Activated naive CD8-positive, alpha-beta T cell treated with anti-CD3 and anti-CD28 coated beads, Interleukin-2, amount 10 ng/mL, durations not matched to agents 7 days and 5 days (primary cell): ENCODE measurements at places on chromosomes 7 and 10.

DNA sequence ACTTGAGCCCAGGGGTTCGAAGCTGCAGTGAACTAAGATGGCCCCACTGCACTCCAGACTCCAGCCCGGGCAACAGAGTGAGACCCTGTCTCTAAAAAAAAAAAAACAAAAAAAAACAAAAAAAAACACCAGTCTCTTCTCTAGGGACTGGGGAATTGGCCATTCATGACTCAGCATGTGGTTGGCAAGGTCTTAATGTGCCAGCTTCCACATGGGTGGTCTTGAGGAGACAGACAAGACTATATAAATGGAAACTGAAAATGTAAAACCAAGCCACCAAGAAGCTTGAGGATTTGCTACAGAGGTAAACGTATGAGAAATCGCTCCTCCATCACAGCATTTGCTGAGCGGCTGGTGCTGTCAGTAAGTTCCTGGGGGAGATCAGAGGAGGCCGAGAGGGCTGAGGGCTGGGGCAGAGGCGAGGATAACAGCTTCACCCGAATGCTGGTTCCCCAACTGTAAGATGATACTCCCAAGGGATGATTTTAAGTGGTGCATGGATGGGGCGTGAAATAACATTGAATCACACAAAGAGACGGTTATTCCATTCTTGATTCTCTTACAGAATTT, 128.7 kb downstream of the C10orf105 start:
- H3K27ac ChIP-seq = no peak overlapping the region
- no peak overlapping the region for H3K4me3 ChIP-seq
- peaks cover 9% of the 10 kb centered on the region for H3K27me3 ChIP-seq
- no peaks in the 10 kb centered on the region for H3K36me3 ChIP-seq

- no peak overlapping the region for H3K4me3 ChIP-seq
- no peak overlapping the region for H3K27ac ChIP-seq
- H3K4me1 ChIP-seq = no peaks in the 10 kb centered on the region
These were observed 12.7 kb downstream of the GSTO2 start for GRCh38 chr10:104281694-104282093.

GRCh38 chr10:104316321-104317099, 21.8 kb downstream of the ITPRIP start:
- H3K27me3 ChIP-seq = no peaks in the 10 kb centered on the region
- no peak overlapping the region for H3K4me3 ChIP-seq
- H3K4me1 ChIP-seq = peaks cover 21% of the 10 kb centered on the region
- no peak overlapping the region for H3K27ac ChIP-seq
- H3K36me3 ChIP-seq = peaks cover 10% of the 10 kb centered on the region

GRCh38 chr7:45872116-45873034, 507 bp downstream of the CCDC201 start:
- H3K4me1 ChIP-seq = no peaks in the 10 kb centered on the region
- H3K27me3 ChIP-seq = peaks cover 8% of the 10 kb centered on the region
- no peaks in the 10 kb centered on the region for H3K36me3 ChIP-seq
- H3K27ac ChIP-seq = no peak overlapping the region

GRCh38 chr7:157715938-157716280, 379.1 kb downstream of the DNAJB6 start:
- H3K4me3 ChIP-seq = no peak overlapping the region
- no peak for DNase-seq
- H3K4me1 ChIP-seq = no peaks in the 10 kb centered on the region
- H3K36me3 ChIP-seq = no peaks in the 10 kb centered on the region
- H3K27ac ChIP-seq = peak overlapping the region; percentile 16

DNA sequence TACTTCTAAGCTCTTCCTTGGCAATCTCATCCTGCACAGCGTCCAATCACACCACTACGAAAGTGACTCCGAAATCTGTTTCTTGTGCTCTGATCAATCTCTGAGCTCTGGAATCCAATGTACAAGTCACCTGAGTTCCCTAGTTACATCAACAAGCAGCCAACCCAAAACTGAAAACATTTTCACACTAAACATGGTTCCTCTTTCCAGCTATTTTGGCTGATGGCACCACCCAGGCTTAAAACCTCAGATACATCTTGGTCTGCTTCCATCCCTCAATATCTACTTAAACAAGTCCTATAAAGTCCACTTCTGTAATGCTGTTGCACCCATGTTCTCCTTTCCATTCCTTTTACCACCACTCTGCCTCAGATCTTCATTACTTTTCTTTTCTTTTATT, 3.6 kb downstream of the BLOC1S2 start:
- H3K36me3 ChIP-seq = peaks cover 19% of the 10 kb centered on the region
- H3K27me3 ChIP-seq = no peaks in the 10 kb centered on the region
- H3K4me1 ChIP-seq = peaks cover 19% of the 10 kb centered on the region
- H3K27ac ChIP-seq = no peak overlapping the region
- no peak for DNase-seq

- no peaks in the 10 kb centered on the region for H3K27me3 ChIP-seq
- no peak for DNase-seq
- H3K27ac ChIP-seq = peak overlapping the region; percentile 94
- H3K4me1 ChIP-seq = peaks cover 77% of the 10 kb centered on the region
- H3K4me3 ChIP-seq = peak overlapping the region; percentile 71
These were observed 102.8 kb downstream of the PIP4K2A start for GRCh38 chr10:22611425-22612115.

GRCh38 chr7:35781767-35782515, 18.9 kb upstream of the SEPTIN7 start:
- no peak overlapping the region for H3K4me3 ChIP-seq
- H3K27me3 ChIP-seq = peaks cover 2% of the 10 kb centered on the region
- H3K4me1 ChIP-seq = no peaks in the 10 kb centered on the region
- no peak for DNase-seq

GRCh38 chr7:10908600-10908999, 65.1 kb upstream of the PHF14 start:
- H3K4me1 ChIP-seq = no peaks in the 10 kb centered on the region
- DNase-seq = no peak
- no peak overlapping the region for H3K4me3 ChIP-seq
- H3K27ac ChIP-seq = no peak overlapping the region
- H3K27me3 ChIP-seq = no peaks in the 10 kb centered on the region

DNA sequence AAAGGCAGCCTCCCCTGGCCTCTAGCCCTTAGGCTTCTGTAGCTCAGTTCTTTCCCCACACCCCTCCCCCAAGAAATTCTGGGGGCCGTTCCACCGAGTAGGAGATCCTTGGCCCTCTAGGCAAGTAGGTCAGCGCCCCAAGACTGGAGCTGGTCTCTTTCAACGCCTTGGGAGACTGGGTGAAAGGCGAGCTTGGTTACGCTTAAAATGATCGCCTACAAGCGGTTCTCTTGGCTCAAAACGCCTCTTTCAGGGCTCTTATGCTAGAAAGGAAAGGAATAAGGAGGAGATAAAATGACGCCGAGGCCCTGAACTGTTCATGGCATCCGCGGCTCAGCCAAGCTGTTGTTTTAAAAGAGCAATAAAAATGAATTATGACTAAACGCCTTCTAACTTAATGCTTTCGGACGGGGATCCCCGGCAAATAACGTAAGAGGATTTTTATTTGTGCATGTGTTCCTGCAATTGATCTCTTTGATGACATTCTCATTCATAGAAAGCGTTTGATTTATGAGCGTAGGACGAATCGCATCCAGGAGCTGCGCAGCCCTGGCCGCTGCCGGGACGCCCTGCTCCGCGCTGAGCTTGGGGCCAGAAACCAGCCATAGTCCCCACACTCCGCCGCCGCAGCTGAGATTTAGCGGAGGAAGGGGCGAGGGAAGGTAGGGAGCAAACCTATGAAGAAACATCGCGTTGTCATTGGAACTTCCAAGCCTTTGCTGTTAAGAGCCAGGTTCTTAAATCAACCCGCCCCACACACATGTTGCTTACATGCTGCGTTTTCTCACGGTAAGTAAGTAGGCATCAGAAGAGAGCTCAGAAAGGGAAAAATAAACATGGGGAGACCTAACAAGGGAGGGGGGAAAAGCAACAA, 3.0 kb upstream of the HOXA1 start:
- no peak overlapping the region for H3K27ac ChIP-seq
- peaks cover 87% of the 10 kb centered on the region for H3K27me3 ChIP-seq
- H3K4me3 ChIP-seq = no peak overlapping the region
- H3K4me1 ChIP-seq = peaks cover 12% of the 10 kb centered on the region
- DNase-seq = no peak

- H3K36me3 ChIP-seq = no peaks in the 10 kb centered on the region
- H3K4me3 ChIP-seq = no peak overlapping the region
- H3K27me3 ChIP-seq = peaks cover 20% of the 10 kb centered on the region
- H3K27ac ChIP-seq = no peak overlapping the region
These were observed 21.0 kb upstream of the ASB15 start for GRCh38 chr7:123580406-123581161.

- H3K36me3 ChIP-seq = no peaks in the 10 kb centered on the region
- peaks cover 25% of the 10 kb centered on the region for H3K27me3 ChIP-seq
- H3K4me3 ChIP-seq = no peak overlapping the region
- no peaks in the 10 kb centered on the region for H3K4me1 ChIP-seq
- no peak for DNase-seq
- no peak overlapping the region for H3K27ac ChIP-seq
These were observed 79.5 kb upstream of the LANCL2 start for GRCh38 chr7:55285665-55286064.

- H3K36me3 ChIP-seq = peaks cover 42% of the 10 kb centered on the region
- H3K27ac ChIP-seq = peak overlapping the region; percentile 75
- no peak overlapping the region for H3K4me3 ChIP-seq
- no peaks in the 10 kb centered on the region for H3K27me3 ChIP-seq
- no peak for DNase-seq
These were observed 66.3 kb downstream of the MKI67 start for GRCh38 chr10:128059982-128060293.
